ENCODE measurements at places on chromosomes 11 and 22.
A peak's percentile ranks its signal among the peaks of the same experiment; 100 is the strongest.

GRCh38 chr11:32440916-32441315, 5.6 kb upstream of the WT1 start:
- DNase-seq: no peak

GRCh38 chr11:27115051-27115650, 74.5 kb downstream of the BBOX1 start:
- DNase-seq: no peak

DNA sequence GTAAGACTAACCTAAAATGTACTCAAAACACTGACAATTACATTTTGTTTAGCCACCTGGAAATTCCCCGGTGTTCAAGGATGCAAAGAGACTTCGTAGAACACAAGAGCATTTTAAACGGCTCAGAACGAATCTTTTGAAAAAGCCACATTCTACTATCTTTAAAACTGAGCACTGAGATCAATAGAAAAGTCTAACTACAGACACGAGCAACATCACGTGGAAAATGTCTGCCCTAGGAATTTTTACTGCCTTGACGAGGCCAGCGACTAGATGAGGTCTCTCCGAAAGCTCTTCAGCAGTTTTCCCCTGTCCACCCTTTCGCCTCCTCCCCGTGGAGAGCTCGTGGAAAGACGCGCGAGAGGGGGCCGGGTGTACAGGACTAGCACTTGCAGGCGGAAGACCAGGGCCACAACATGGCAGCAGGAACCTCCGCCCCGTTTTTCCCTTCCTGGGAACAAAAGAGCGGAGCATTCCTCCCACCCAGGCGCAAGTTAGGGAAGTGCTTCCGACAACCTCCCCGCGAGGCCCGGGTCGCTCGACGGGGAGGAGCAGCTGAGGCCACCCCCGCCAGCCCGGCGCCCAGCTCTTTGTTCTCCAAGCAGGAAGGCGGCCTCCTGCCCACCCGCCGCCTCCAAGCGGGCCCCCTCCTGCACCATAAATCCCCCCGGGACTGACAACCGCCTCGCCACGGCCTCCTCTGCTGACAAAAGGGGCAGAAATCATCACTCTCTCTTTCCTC, 1.1 kb downstream of the EIF4G2 start:
- DNase-seq: peak; percentile 64

- no peak for DNase-seq
Measured at GRCh38 chr11:83819931-83820549, 533.9 kb upstream of the CCDC90B start.

- DNase-seq: no peak
Measured at GRCh38 chr11:9211322-9211721, 53.8 kb downstream of the DENND5A start.

DNA sequence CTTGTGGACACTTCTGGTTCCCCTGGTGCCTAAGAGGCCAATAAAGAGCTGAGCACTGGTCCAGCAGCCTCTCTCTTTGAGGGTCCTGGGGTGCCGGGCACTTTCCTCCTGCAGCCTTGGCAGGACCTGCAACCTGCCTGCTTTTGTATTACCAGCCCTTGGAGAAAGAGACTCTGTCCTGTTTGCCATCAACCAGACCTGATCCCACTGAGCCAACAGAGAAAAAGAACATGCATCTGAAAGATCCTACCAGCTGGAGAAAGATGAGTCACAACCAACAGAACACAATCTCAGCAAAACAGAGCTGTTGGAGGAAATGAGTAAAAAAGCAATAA, 321.0 kb downstream of the DDX10 start:
- no peak for DNase-seq

GRCh38 chr11:47182380-47182779, 3.9 kb downstream of the PACSIN3 start:
- DNase-seq: no peak
